Tibial nerve (tissue), 4 donors: ENCODE measurements at places on chromosomes 4 and X. TPM values are rescaled to one million over a fixed set of nuclear protein-coding genes. Genes with fewer than 3 reads are reported as not detected.

NAP1L3 gene
- 3.1 TPM for total RNA-seq

ANXA5 gene
- total RNA-seq = 137 TPM

LYAR gene
- total RNA-seq = 10.5 TPM

PNMA3 gene
- total RNA-seq = not detected

CXCL1 gene
- 0.84 TPM for total RNA-seq

PPBP gene
- total RNA-seq = not detected

TRIM75 gene
- total RNA-seq = not detected

C1QTNF7 gene
- total RNA-seq = 10.0 TPM

CPLX1 gene
- 2.4 TPM for total RNA-seq

NAP1L5 gene
- 6.1 TPM for total RNA-seq
